ENCODE measurements at places on chromosomes 4 and X.

DNA sequence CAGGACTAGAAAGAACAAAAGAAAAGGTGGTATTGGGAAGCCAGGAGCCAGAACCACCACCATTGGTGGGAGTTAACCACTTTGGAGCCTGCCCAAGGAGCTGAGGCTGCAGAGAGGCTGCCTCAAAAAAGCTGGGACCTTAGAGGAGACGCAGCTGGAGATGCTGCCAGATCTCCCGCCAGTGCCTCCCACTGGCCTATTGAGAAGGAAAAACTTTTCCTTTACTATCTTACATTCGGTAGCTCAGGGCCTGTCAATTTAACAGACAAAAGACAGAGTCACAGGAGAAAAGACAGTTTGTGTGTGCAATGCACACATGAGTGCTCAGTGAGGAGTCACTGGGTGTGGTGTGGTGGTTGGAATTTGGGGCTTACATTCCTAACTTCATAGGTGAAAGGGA, 52.4 kb upstream of the HPSE start:
- DNase-seq: no peak

- DNase-seq: no peak
Observed at GRCh38 chr4:48311896-48312295, 29.4 kb upstream of the SLAIN2 start.

DNA sequence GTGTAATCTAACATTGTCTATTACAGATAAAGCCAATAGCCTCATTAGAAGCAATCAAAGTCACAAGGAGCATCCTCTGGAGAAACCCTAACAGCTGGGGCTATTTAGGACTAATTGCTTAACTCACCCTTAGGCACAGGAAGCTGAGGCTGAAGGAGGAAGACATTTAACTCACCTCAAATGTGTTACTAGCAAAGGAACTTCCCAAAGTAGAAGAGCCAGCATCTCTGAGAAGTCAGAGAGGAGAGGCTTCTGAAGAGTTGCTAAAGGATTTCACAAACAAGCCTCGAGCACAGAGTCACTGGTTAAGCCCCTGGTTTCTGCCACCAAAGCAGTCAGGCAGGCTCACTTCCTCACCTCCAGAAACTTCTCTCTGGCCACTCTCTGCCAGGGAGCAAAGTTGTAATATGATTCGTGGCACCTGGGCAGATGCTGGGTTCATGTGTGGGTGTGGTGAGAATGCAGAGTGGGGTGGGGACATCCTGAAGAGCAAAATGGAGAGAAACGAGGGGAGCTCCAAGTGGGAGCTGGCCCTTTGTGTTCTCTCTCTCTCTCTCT, 201.3 kb downstream of the HS6ST2 start:
- no peak for DNase-seq

DNA sequence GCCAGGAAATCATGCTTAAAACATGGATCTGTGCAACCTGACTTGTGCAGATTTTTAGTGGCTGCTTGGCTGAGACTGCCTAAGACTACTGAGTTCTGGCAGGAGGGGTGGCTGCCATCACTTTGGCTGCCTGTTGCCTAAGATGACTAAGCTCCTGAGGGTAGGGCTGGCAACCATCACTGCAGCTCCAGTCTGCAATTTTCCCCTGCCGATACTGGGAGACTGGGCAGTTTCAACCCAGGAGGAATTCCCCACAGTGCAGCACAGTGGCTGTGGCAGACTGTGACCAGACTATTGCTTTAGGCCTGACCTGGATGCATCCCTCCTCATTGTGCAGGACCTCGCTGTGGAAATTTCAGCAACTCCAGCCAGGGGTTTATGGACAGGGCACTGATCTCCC, 544.9 kb downstream of the ANKRD50 start:
- no peak for DNase-seq

DNA sequence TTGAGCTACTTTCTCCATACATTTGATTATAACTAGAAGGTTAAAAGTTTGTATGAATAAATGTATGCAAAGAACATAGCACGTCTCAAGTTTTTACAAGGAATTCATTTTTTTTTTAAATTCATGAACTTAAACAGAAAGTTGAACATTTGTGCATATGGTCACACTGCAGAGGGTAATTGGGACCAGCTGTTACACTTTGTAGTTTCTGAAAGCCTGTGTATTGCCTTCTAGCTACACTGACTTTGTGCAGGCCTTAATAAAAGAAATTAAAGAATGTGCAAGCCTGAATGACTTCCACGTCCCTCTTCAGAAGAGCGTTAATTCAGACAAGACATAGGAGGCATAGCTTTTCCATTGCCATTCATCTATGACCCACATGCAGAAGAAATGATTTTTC, 153.1 kb upstream of the PCDH18 start:
- DNase-seq: no peak

DNA sequence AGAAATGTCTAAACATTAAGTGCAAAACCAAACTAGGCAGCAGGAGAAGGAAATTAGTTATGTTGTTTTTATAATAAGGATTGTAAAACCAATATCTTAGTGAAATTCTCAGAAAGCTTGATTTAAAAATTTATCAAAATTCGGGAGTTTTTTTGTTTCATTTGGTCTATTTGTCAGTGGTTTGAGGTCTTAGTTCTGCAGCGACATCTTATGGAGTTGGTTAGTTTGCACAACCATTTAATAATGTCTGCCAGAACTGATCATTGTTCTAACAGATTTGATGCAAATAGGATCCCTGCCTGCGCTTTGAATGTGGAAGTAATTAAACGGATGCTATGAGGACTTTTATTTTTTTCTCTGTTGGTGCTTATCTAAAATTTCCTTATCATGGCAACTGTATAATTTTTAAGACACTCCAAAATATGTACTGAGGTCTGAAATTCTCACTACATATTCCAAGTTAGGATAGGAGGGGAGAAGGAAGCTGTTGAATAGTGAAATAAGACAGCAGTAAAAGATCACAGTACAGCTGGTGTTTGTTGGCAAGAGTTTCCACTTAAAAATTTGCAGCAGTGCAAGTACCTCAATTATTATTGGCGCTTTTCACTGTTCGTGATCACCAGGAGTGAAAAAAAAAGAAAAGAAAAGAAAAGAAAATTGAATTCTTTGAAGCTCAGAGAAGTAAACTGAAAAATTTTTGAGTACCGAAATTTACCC, 2521.4 kb downstream of the ARAP2 start:
- no peak for DNase-seq

- no peak for DNase-seq
Observed at GRCh38 chr4:136935305-136935704, 597.0 kb downstream of the PCDH18 start.

- DNase-seq: no peak
Observed at GRCh38 chr4:102139932-102140331, 205.3 kb downstream of the SLC39A8 start.

DNA sequence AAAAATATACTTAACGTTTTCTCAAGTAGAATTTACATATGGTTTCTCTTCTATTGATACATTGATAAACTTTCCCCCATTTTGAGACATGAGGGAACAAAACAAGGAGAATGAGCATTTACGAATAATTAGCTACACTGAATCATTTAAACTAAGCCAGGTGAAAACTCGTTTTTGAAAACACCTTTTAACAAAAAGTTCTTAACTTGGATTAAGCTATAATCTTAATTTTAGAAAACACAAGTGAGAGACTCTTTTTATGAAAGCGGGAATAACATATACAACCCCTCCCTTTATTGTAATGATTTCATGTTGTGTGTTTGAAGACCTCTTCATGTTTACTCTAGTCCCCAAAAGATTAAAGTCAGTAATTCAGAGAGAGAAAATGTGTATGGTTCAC, 20.1 kb downstream of the PDLIM3 start:
- no peak for DNase-seq

DNA sequence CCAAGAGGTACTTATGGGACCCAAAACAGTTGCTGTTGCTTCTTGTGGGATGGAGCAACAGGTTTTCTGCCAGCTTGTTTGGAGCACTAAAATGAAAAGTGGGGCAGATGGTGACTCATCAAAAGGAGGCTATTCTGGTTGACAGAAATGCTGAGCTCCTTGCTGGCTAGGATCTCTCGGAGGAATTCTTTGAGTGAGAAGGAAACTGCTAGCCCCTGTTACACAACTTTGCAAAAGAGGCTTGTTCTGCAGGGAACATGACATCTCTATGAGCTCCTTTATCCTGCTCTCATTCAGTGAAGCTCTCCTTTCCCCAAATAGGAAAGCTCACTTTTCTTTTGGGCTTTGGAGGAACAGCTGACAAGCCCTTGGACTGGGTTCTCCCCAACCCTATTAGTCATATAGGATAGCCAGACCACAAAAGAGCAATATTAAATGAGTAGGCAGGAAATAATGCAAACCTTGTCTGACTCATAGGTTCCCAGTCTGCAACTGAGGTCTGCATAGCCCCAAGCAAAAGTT, 108.3 kb downstream of the CDS1 start:
- no peak for DNase-seq

DNA sequence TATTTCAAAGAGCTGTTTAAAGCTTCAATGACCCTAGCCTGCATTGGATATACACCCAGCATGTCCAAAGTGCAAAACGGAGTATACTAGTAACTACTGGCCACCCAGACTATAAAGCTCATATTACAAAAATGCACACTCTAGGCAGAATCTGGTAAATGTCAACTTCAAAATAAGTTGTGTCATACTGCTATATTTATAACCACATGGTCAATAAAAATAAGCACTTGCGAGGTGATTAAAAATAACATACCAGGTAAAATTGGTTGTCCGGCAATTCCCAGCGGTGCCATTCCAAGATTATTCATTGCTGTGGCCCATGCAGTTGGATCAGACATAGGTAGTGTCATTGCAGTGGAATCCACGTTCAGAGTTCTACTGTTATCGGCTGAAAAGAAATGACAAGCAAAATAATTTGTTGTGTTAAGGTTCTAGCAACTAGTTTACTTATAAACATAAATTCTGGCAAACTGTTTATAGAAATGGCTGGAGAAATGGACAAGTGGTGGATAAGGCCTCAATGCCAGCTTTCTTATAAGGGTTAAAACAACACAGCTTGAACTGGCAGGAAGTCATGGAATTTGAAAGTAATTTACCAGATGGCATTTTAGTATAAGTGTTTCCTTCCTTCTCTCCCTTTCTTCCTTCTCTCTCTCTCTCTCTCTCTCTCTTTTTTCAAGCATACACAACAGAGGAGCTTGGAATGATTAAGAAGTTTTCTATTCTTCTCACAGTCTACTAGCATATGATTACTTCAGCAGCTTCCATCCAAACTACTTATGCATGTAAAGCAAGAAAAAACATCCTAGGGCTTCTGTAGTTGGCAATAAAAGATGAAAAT, 199.9 kb downstream of the ENOX2 start:
- no peak for DNase-seq

GRCh38 chr4:184824081-184824775, 1.5 kb downstream of the ACSL1 start:
- DNase-seq: no peak

GRCh38 chrX:147173594-147173993, 359.1 kb upstream of the CXorf51A start:
- no peak for DNase-seq

- DNase-seq: no peak
Observed at GRCh38 chr4:186881521-186882220, 158.0 kb upstream of the FAT1 start.

DNA sequence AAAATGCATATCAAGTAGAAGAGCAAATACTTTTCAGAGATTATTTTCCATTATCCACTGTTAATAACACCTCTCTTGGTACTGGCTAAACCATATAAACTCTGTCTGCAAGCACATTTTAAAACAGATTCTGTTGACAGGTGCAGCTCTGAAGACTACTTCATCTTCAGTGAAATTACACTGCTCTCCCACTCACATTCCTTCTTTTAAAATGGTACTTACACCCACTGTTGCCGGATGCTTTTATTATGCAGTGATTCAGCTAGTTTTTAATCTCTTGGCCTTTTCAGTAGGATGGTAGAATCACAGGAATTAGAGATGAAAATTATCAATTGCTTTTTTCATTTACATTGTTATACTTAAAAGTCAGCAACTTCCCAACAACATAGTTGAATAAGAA, 381.6 kb downstream of the GASK1B start:
- DNase-seq: no peak

- no peak for DNase-seq
Observed at GRCh38 chrX:103565197-103565596, 20.1 kb upstream of the TCEAL4 start.

- DNase-seq: no peak
Observed at GRCh38 chr4:165364452-165365080, 14.2 kb upstream of the CPE start.

- DNase-seq: no peak
Observed at GRCh38 chrX:137425273-137425902, 140.5 kb upstream of the ZIC3 start.

GRCh38 chr4:98480535-98480934, 177.9 kb downstream of the TSPAN5 start:
- DNase-seq: no peak

DNA sequence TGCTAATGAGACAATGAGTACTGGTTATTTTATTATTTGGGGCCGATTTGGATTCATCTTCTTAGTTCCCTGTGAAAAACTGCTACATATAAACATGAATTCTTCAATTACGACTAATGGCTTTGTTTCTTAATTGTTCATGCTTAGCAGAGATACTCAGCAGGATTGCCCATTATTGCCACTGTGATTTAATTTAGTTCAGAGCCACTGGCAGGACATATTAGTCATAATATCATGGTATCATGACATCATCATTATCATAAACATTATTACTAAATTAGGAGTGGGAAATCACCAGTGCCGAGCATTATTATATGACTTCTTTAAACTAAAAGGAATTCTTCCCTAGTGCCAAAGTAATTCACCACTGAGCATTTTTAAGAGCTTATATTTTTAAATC, 201.4 kb downstream of the SPOCK3 start:
- DNase-seq: no peak

- DNase-seq: no peak
Observed at GRCh38 chr4:38671592-38671940, 7.6 kb downstream of the KLF3 start.

DNA sequence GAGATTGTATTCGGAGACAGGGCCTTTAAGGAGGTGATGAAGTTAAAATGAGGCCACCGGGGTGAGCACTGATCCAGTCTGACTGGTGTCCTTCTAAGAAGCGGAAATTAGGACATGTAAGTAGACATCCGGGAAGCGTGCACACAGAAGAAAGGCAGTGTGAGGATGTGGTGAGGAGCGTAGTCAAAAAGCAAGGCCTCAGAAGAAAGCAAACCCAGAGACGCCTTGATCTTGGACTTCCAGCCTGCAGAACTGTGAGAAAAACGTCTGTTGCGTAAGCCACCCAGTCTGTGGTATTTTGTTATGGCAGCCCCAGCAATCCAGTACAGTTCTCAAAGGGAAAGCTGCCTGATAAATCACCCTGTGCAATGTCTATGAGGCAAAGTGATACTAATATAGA, 153.5 kb downstream of the KCNIP4 start:
- DNase-seq: no peak

GRCh38 chrX:57155171-57155570, 18.0 kb upstream of the SPIN2A start:
- no peak for DNase-seq

GRCh38 chr4:26764231-26764630, 96.4 kb upstream of the STIM2 start:
- no peak for DNase-seq

- DNase-seq: no peak
Observed at GRCh38 chr4:76931087-76931486, 18.5 kb upstream of the SEPTIN11 start.

GRCh38 chr4:31548021-31548420, 827.9 kb downstream of the PCDH7 start:
- no peak for DNase-seq

- no peak for DNase-seq
Observed at GRCh38 chr4:24089851-24090534, 200.1 kb upstream of the PPARGC1A start.

GRCh38 chr4:37599092-37599790, 86.9 kb downstream of the RELL1 start:
- no peak for DNase-seq
